ENCODE measurements at places on chromosomes 1 and 21.

GRCh38 chr21:33949516-33950430 lies 34.2 kb upstream of the ATP5PO start:
- no peak for DNase-seq

DNA sequence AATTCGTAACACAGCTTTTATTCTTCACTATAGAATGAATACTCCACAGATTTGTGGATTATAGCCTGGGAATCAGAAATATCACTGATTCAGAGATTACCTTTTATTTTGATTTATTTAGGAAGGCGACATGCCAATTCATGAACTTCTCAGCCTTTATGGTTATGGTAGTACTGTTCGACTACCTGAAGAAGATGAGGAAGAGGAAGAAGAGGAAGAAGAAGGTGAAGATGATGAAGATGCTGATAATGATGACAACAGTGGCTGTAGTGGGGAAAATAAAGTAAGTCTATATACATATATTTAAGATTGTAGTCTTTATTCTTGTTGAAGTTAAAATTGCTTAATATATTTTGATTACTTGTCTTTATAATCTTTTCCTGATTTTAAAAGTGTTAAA lies 33.1 kb downstream of the MIER1 start:
- no peak for DNase-seq

DNA sequence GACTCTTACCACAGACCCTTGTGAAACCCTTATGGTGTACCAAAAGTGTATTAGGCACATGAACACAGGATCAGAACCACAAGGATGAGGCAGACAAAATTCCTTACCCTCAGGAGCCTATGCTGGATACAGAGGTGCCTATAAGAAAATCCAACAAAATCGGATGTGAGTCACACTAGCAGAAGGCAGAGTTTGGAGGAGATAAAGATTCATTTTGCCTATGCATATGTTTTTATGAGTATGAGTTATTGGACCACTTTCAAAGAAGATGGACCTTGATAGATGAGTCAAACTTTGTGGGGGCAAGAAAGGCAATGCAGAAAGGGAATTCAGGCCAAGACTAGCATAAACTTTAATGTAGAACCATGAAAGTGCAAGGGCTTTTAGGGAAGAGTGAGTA lies 17.0 kb downstream of the CAMK1G start:
- DNase-seq, result no peak

DNA sequence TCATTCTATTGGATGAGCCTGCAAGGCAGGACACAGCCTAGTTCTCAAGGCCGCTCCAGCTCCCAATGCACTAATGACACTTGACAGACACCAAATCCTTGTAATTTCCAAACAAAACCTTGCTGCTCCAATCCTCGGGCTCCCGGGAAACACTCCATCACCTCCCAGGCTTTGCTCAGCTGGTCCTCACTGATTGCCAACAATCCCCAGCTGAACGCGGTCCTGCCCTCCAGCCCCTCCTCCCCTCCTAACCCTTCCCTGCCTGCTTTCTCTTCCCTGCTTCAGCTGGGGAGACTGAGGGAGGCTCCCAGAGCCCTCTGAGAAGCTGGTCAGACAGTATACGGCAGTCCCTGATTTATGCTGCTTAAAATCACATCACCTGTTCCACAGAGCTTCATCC lies 114.4 kb upstream of the TNR start:
- no peak for DNase-seq

DNA sequence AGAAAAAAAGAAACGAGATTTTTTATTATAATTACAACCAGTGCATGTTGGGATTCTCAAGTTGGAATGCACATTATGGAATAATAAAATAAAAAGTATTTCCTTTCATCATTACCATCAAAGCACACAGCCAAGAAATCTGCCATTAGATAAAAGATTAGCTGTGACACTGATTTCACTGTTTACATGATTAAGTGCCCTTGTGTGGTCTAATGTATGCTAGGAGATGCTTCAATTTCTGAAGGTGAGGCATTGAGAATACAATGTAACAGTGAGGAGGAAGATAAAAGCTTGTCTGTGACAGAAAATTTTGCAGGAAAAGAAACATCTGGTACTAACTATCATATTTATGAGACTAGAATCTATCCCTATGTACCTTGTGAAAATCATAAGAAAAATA lies 409.7 kb upstream of the PRMT6 start:
- no peak for DNase-seq

GRCh38 chr1:163924041-163924440 lies 602.3 kb downstream of the NUF2 start:
- DNase-seq, result no peak

GRCh38 chr1:162025541-162025940 lies 1.9 kb upstream of the OLFML2B start:
- DNase-seq, result no peak

DNA sequence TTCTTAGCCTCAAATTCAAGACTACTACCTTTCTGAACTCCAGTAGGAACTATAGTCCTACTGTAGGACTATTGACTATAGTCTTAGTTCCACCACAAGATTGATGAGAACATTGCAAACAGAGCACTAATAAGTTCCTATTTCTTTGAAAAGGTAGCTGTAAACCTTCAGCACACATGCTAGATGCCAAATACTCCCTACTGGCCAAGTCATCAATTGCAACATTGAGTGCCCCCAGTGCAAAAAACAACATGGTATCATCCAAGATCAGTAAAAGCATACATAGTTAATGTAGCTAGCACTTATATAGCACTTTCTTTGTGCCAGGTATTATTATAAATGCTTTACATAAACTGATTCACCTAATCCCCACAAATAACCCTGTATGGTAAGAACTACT lies 99.8 kb downstream of the MRPL39 start:
- DNase-seq, result no peak

- DNase-seq, result no peak
Measured at GRCh38 chr1:160267284-160267991, 5.1 kb upstream of the DCAF8 start.
